ENCODE measurements at places on chromosomes 2 and 18.
A peak's percentile ranks its signal among the peaks of the same experiment; 100 is the strongest.

DNA sequence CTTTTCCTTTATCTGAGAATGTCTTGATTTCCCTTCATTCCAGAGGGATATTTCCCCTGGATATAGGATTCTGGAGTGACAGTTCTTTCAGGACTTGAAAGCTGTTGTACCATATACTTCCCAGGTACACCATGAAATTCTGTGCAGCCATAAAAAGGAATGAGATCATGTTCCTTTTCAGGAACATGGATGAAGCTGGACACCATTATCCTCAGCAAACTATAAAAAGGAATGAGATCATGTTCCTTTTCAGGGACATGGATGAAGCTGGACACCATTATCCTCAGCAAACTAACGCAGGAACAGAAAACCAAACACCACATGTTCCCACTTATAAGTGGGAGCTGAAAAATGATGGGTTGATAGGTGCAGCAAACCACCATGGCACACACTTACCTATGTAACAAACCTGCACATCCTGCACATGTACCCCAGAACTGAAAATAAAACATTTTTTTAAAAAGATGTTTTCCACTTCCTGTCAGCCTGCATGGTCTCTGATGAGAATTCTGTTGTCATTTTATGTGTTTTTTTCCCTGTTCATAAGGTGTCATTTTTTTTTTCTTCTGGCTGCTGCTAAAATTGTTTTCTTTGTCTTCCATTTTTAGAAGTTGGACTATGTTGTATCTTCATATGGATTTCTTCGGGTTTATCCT is 133.3 kb downstream of the DNAH6 start:
- no peak for DNase-seq

GRCh38 chr2:96843538-96844268 is at the start of gene ANKRD23:
Gene ANKRD23, minus strand, starts transcription at chr2:96844021. Its CDS starts 29 bp downstream, at chr2:96843992.
- no peak for DNase-seq

GRCh38 chr18:22556222-22557167 is 138.8 kb upstream of the CTAGE1 start:
- DNase-seq: peak; percentile 77

DNA sequence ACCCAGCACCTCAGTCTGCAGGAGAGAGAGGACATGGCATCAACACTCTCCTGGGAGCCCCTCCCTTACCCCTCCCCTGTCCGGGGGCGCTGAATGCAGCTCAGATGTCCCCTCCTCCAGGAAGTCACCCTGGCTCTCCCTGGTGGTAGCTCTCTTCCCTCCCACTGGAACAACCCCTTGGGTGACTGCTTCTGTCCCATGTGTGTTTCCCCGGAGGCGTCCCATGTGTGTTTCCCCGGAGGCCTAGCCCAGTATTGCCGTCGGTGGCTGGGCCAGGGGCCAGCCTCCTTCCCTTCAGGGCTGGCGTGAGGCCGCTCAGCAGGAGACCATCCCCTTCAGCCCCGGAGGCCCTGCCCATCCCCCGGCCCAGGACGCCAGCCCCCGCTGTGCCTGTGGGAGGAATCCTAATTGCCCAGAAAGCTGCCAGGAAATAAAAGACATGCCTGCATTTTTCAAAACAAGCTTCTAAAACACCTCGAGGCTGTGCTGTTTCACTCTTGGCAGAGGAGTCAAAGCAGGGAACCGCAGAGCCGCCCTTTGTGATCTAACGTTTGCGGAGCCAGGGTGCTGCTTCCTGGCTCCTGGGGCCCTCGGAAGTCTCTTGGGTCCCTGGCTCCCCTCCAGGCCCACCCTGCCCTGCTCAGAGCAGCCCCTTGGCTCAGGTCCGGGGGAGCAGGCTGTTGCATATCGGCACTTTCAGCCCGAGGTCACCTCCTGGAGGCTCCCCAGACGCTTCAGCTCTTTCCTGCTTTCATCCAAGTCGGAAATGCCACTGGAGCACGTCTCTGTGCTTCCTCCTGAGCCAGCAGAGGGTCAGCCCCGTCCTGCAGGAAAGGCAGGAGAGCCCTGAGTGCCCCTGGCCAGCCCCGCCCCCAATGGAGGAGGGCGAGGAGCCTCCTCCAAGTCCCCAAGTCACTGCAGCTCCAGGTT is 11.4 kb downstream of the SNED1 start:
- DNase-seq: peak; percentile 60

GRCh38 chr2:68431316-68431972 is 35.6 kb downstream of the FBXO48 start:
- DNase-seq: no peak

- DNase-seq: no peak
Measured at GRCh38 chr2:236946871-236947270, 138.8 kb upstream of the COPS8 start.

GRCh38 chr18:79318142-79318673 is 77.5 kb upstream of the NFATC1 start:
- no peak for DNase-seq

DNA sequence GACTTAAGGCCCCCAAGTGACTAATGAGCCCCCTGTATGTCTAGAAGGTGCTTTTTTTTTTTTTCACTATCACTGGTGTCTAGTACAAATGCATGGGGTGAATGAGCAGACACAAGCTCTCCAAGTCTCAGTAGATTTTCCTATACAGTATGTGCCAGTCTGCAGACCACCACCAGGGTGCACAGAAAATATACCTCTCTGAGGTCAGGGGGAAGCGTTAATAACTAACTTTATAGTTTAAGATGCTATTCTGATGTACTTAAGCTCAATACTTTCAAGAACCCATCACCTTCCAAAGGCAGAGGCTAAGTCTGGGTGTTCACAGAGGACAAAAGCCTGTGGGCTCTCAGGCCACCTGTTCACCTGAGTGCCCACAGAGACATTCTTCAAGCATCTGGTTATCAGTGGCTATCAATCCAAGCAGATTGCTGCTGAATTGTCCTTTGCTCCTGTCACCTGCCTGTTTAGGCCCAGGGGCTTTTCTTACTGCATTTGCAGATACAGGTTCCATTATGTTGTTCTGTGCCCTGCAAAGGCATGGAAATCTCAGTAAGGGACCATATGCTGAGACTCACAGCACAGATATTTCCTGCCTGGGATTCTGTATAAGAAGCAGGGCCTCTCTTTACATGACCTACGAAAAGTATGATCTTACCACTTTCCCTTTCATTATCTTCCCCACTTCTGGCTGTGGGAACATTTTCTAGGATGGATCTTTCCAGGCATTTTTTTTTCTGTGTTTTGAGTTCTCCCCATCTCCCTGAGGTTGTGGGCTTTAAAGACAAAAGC is 534.6 kb downstream of the TNS1 start:
- DNase-seq: no peak

DNA sequence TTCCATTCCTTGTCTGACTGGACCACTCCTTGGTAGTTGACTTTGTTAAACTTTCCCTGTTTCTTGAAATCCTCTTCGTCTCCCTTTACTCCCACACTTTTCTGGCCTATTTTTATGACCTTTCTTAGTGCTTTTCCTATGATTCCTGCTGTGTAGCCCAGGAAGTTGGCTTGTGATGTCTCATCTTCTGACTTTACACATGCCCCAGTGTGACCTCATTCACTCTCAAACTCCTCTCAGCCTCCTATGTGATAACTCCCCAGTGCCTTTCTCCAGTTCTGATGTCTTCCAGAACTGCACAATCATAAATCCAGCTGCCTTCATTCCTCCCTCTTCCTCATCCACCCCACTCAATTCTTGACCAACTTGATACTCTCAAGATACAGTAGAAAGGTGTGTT is 407.6 kb downstream of the TGIF1 start:
- DNase-seq: peak; percentile 76

- DNase-seq: no peak
Measured at GRCh38 chr2:120601566-120601965, 134.1 kb upstream of the GLI2 start.

DNA sequence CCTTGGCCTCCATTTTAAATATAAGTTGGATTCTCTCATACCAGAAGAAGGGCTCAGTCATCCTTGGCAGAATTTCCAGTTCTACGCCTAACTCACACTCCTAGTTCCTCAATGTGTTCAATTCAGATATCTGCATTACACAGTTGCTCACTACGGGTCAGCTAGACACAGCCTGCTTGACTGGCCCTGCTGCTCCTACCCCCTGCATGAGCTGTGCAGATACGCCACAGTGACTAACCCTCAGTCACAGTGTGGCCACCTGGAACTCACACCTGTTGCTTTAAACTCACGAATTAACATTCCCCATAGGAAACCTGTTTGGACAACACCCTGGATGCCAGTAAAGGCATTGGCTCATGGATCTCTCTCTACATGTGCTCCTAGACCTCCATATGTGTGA is 429.6 kb downstream of the NCKAP5 start:
- DNase-seq: peak; percentile 64

DNA sequence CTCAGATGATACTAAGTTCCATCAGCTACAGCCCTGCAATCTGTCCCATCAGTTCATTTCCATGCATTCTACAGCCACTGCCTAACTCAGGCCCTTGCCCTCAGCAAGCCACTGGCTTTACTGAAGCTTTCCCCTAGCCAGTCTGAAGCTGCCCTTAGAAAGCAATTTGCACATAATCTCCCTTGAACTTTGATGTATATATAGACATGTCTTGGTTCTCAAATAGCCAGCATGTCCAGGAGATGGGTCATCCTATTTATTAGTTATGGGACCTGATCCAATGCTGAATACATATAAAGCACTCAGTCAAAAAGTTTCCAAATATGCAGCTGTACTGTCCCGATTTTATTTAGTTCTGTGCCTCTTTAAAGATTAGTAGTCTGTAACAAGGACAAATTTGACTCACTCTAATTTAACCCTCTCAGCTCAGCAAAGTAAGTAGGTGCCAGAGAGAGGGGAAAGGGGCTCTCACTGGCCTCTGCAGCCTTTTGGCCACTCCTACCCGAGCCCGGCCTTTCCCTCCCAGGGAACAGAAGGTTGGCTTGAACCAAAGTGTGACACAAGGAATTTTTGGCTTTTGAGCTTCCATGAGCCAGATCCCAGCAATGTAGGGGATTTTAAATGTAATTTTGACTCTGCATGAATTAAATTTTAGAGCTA is 70.7 kb downstream of the CCDC93 start:
- no peak for DNase-seq

- DNase-seq: no peak
Measured at GRCh38 chr18:13136904-13137669, 81.5 kb upstream of the LDLRAD4 start.

GRCh38 chr2:101349893-101350662 is 37.2 kb downstream of the CREG2 start:
- peak; percentile 37 for DNase-seq

DNA sequence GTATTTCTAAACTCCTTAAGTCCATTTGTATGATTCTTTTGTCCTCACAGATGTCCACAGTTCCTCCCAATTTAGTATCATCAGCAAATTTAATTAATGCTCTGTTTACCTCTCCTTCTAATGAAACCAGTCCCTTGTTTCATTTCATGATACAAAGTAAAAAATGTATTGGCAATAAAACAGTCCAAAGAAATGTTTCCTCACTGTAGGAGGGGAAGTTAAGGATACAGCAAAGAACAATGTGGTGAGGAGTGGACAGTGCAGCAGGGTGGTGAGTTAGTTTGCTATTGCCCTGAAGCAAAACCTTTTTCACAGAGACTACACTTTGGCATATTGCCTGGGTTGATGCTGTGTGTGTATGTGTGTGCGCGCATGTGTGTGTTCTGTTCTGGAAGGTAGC is 401.5 kb downstream of the ARHGAP15 start:
- no peak for DNase-seq

- no peak for DNase-seq
Measured at GRCh38 chr2:238119756-238120462, 18.6 kb upstream of the KLHL30 start.

DNA sequence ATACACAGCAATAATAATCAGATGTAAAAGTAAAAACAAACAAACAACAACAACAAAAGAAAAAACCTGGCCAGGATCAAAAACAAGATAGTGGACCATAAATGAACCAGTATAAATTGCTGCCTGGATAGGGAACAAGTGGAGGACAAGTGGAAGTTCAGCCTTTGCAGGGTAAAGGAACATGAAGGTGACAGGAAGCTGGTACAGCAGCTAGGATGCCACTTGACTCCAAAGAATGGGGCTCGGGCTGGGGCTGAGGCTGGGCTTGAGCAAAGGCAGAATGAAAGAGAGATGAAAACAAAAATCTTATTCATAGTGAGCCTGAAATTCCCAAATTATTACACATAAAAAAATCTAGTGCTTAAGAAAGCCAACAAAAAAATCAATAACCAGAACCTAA is 146.5 kb downstream of the CDH2 start:
- DNase-seq: no peak

DNA sequence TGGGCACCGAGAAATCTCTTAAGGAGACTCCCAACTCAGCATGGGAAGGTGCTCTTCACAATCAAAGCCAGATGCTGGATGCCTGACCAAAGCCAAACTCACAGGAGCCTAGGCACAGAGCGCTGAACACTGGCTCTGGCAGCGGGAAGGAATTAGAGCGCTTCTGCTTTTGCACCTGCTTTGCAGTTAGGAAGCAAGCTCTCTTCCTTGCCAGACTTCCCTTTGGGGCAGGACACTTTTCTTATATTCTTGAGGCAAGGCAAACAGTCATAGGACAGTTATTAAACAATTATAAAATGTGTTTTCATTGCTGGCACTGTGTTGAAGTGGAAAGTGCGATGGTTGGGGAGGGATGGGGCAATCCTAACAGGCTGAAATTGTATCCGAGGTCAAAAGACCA is 79.6 kb upstream of the DNMT3A start:
- DNase-seq: no peak

DNA sequence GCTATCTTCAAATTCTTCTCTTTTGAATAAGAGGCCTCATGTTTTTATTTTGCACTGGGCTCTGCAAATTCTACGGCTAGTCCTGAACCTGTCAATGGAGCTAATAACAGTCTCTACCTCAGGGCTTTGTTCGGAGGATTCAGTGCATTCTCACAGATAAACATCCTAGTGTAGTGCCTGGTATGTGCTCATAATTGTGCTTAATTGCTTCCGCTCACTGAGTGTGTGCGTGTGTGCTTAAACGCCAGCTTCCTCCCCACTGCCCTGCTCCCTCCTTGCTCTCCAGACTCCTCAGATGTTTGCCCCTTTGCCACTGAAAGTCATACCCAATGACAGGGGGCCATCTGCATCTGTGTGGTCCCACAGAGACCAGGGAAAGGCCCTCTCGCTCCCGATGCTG is 6.7 kb downstream of the GYPC start:
- no peak for DNase-seq

GRCh38 chr2:240491483-240491882 is 56.0 kb downstream of the GPC1 start:
- DNase-seq: no peak

DNA sequence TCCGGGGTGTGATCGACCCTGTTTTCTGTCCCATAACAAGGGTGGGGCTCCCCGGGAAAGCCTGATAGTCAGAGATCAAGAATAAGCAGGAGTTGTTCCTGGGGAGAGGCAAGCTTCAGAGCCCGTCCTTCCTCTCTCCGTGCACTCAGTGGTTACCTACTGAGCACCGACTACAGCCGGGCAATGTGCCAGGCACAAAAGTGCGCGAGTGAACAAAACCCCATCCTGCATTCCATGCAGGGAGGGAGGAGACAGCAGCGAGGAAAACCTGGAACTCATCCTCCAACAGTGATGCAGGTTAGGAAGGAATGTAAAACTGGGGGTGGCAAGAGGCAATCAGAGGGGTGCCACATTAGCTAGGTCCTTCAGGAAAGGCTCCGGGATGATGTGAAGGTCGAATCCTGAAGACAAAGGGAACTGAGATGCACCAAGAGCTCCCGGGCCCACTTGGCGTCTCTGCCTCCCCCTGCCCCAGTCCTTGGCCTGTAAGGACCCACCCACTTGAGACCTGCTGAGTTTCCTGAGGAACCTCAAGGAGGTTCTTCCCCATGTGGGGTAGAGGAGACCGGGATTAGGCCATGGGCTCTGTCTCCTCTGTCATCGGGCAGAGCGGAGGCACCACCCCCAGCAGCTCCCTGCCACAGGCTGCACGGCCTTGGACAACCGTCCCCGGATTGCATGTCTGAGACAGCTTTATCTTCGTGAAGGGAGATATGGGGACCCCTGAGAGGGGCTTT is 198.2 kb downstream of the NDUFA10 start:
- DNase-seq: no peak

- no peak for DNase-seq
Measured at GRCh38 chr2:20012032-20012281, 511 bp downstream of the MATN3 start.
